ENCODE measurements at places on chromosomes 11 and 22.

DNA sequence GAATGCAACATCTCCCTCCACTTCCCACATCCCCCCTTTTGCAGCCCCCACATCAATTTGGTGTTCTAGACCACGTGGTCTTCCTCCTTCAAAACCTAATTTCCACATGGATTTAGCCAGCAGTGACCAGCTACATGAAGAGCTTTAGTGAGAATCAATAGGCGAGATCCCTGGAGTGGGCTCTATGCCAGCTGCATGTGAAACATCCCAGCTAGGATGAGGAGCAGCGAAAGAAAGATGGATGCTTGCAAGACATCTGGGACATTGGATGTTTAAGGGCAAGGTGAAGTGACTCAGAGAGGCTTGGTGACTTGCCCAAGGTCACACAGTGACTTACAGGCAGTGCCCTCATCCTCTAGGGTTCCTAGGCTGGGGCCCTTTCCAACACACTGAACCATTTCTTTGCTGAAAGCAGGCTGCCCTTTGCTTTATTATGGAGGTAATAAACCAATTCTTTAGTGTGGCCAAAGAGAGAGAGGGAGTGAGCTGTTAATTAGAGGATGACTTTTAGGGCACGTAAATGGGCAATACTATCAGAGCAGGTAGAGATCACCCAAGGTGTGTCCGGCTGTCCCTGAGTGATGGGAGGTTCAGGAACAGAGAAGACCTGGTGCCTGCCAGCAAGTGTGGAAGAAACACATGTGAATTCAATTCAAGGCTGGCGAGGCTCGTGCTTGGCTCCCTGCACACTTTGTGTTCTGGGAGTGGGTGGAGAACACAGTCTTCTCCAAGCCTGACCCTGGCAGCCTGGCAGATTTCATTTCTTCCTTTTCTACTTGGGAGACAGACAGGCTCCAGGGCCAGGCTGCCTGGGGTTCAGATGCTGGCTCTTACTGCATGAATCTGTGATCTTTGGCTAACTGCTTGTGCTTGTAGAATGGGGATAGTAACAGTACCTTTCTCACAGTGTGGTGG, 24.0 kb downstream of the TSPAN18 start:
- no peak for DNase-seq

DNA sequence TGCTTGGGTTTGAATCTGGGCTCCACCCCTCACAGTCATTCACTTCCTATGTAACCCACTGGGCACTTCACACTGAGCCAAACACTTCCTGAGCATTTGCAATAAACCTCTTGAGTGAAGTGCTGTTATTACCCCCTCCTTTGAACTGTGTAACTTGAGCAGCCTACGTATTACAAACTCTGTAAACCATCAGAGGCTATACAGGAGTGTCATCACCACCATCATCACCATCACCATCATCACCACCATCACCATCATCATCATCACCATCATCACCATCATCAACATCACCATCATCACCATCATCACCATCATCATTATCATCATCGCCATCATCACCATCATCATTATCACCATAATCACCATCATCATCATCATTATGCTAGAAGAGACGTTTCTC, 18.4 kb downstream of the RTL6 start:
- no peak for DNase-seq

DNA sequence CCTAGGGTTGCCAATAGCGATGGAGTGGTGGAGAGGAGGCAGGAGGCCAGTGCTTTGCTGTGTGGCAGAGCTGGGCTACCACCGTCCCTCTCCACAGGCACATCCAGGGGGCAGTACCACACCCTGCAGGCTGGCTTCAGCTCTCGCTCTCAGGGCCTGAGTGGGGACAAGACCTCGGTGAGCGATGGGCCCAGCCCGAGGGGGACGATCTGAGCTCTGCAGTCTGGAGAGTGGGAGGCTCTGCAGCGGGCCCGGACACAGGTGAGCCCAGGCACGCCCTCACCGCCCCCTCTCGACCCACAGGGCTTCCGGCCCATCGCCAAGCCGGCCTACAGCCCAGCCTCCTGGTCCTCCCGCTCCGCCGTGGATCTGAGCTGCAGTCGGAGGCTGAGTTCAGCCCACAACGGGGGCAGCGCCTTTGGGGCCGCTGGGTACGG, 2.5 kb downstream of the PKP3 start:
- no peak for DNase-seq

DNA sequence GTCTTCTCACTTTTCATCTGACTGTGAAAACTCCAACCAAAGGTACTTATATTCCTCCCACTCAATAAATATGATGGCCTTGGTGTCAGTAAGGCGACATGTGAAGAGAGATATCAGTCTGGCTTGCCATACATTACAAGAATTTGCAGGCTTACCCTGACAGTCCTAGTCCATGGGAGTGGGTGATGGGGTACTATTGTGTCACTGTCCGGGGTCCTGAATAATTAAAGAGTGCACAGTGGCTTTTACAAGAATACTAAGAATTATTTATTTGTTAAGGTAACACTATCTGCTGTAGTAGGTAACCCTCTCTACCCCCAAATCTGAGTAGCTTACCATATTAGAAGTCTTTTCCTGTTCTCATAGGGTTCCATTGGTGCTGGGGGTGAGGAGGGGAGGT, 23.1 kb upstream of the IZUMO1R start:
- DNase-seq, result no peak

DNA sequence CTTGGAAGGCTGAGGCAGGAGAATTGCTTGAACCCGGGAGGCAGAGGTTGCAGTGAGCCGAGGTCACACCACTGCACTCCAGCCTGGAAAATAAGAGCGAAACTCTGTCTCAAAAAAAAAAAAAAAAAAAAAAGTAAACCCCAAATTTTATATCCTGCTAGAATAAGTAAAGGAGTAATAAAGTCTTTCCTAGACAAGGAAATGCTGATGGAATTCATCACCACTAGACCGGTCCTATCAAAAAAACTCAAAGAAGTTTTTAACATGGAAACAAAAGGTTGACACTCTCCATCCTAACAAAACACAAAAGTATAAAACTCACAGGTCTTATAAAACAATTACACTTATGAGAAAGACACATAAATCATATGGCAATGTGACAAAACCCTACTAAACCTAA, 213.9 kb downstream of the SBF2 start:
- DNase-seq, result no peak

DNA sequence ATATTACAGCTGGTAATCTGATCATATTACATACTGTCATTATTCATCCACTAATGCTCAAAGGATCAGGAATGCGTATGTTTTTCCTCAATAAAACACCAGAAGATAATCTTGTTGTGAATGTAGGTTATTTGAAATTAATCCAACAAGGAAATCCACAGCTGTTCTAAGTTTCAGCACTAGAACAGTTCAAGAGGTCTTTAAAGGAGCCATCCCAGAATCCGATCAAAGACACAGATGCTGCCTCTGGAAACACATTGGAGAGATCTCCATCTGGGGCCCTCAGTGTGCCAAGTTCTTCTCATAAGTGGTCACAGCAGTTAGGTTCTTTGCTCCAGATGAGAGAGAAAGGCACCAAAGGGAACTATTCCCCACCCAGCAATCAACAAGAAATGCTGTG, 1955.1 kb upstream of the RAG2 start:
- DNase-seq, result no peak

DNA sequence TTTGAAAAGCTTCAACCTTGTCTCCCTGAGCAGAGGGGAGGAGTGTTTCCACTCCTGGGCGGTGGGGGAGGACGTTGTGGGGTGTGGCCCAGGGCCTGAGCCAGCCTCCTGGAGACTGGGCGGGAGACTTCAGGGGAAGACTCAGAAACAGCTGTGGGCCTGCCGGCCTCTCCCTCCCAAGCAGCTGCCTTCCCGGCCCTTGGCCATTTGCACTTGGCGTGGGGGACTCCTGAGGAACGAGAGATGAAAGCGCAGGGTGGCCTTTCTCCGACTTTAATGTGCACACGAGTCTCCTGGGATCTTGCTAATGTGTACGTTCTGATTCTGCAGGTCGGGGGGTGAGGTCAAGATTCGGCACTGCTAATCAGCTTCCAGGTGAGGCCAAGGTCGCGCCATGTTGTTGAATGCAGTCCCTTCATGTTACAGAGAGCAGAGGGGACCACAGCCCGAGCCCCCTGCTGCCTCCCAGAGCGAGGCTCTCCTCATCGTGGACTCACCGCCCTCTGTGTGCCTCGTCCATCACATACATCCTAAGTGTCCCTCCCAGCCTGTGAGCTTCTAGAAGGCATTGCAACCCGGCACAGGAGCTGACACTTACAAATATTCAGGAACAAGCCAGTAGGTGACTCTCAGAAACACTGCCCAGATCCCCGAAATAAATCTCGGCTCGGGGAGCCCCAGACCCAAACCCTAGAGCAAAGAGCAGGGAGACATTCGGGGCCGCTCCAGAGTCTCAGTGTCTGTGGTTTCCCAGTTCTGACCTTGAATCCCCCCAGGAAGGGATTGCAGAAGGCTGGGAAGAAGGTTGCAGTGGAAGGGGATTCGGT, 7.7 kb downstream of the LIF start:
- no peak for DNase-seq
